ENCODE measurements at places on chromosomes 5 and 9.

DNA sequence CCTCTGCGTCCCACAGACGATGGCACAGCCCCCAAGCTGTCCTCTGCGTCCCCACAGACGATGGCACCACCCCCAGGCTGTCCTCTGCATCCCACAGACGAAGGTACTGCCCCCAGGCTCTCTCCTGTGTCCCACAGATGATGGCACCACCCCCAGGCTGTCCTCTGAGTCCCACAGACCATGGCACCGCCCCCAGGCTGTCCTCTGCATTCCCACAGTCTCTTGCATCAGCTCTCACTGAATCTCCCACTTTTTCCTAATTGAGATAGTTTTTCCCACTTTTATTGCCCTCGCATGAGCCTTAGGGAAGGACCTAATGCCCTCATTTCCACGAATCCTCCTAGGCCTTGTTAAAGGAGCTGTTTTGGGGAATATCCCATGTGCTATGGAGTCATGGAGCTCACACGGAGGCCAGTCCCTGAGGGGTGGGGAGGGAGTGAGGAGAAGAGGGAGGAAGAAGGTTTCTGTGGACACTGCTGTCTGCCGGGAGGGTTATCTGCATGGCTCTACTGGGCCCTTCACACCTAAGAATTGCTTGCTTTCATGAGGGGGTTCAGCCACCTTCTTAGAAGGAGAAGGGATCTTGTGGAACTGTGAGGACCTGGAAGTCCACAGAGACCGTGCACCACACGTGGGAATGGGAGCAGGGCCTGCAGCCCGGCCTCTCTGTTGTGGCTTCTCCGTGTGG is 58.2 kb upstream of the PTCH1 start:
- no peak for DNase-seq

GRCh38 chr9:79208791-79209396 is 362.9 kb upstream of the TLE4 start:
- no peak for DNase-seq

- no peak for DNase-seq
These were observed 113.0 kb upstream of the PCA3 start for GRCh38 chr9:76651119-76651705.

- peak; percentile 66 for DNase-seq
These were observed 44.9 kb upstream of the SLC12A2 start for GRCh38 chr5:128038643-128039042.

DNA sequence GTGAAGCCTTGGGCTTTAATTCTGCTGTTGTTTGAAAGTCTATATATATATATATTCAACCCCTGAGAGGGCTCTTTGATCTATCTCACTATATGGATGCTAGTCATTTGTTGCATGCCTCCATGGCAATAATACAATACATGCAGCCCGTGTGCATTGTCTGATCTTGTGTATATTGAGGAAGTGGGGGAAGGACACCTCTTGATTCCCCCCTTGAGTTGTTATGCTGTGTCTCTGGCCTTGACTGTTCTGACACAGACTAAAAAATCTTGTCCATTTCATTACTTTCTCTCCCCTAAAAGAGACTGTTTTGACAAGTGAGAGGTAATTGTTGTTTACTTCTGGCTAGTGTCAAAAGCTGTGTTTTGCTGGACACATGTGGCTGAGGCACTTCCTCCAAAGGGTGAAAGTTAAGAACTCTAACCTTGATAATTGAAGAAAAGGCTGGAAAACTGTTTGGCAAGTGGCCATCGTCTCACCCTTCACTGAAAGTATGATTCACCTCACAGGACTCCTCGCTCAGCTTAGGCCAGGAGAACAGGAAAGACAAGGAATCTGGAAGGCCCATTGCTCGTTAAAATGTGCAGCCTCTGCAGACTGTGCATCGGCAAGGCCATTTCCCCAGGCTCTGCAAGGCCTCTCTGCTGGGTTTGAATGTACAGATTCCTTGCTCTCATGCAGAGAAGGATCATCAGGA is 304.0 kb downstream of the PRELID2 start:
- peak; percentile 94 for DNase-seq

DNA sequence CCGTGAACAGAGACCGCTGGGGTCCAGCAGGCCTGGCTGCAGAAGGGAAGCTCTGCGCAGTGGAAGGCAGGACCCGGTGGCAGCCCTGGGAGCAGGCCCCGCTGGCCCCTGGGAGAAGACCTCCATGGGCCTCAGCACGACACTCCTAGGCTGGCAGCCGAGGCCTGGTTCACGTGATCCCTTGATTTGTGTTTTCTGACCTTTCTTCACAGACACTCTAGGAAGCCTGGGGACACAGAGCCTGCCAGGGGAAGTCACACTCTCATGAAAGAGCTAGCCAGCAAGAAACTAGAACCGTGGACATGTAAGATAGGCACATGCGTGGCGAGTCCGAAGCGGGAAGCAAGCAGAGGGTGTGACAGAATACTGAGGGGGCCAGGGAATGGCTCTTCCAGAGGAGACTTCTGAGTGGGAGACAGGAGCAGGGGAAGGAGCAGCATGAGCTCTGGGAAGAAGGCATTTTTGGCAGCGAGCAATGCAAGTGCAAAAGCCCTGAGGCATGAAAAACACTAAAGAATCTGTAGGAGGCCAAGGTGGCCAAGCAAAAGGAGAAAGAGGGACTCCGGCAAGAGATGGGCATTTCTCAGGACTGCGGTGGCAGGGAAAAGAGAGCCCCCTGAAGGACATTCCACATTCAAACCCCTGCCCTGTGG is 26.6 kb upstream of the IL17B start:
- DNase-seq: peak; percentile 53

GRCh38 chr9:137116027-137116507 is 1.5 kb upstream of the DPP7 start:
- no peak for DNase-seq

GRCh38 chr9:120252248-120252647 is 327.7 kb downstream of the CDK5RAP2 start:
- DNase-seq: no peak

DNA sequence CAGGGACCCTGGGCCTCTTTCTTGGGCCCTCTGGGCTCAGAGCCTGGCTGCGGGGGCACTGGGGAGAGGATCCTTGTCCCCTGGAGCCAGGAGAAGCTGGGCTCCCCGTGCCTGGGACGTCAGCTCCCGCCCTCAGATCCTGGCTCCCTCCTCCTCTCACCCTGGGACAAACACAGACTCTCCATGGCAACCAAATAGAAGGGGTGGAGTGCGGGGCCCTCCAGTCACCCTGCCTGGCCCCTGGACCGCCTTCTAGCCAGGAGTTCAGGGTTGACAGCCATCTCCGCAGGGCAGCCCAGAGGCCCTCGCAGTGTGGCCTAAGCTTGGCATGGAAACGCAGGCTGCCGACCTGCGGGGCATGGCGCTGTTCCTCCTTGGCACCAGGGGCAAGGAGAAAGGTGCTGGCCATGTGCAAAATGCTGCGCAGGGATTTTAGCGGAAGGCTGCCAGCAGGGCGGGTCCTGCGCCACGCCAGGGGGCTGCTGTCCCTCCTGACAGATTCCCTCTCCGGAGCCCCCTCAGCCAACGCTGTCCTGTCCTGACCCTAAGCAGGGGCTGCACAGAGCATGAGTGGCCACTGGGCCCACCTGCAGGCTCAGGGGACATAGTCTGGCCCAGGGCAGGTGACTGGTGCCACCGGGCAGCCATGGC is 1.0 kb downstream of the ZDHHC11 start:
- no peak for DNase-seq

DNA sequence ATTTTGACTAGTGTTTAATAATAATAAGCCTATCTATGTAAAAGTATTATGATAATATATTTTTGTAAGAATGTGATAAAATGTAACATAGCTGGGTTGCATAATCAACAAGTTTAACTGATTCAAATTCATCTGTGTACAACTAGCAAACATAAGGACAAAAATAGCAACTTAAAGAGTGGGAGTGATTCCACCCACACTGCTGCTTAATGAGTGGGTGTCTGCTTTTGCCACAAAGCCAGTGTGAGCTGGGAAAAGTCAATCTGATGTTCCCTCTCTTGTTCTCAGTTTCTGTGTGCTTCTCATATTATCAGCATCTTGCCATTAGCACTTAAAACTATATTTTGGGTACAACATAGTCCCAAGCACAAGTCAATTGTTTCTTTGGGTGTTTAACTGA is 111.1 kb upstream of the DPYSL3 start:
- no peak for DNase-seq

DNA sequence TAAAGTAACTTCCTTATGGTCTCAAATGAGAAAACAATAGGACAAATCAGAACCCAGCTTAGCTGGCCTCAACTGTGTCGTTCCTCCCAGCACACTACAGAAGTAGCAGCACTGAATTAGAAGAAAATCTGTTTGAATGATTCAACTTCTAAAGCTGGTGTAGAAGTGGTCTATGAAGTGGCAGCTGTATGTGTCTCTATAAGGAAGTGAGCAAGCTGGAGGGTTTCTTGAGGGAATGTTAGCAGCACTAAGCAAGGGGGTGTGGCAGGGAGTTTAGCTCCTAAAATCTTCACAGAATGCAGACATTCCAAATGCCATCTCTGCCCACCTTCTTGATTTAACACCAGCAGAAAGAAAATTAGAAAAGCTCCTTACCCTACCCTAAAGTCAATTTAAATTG is 4.1 kb downstream of the KLF9 start:
- DNase-seq: peak; percentile 63

DNA sequence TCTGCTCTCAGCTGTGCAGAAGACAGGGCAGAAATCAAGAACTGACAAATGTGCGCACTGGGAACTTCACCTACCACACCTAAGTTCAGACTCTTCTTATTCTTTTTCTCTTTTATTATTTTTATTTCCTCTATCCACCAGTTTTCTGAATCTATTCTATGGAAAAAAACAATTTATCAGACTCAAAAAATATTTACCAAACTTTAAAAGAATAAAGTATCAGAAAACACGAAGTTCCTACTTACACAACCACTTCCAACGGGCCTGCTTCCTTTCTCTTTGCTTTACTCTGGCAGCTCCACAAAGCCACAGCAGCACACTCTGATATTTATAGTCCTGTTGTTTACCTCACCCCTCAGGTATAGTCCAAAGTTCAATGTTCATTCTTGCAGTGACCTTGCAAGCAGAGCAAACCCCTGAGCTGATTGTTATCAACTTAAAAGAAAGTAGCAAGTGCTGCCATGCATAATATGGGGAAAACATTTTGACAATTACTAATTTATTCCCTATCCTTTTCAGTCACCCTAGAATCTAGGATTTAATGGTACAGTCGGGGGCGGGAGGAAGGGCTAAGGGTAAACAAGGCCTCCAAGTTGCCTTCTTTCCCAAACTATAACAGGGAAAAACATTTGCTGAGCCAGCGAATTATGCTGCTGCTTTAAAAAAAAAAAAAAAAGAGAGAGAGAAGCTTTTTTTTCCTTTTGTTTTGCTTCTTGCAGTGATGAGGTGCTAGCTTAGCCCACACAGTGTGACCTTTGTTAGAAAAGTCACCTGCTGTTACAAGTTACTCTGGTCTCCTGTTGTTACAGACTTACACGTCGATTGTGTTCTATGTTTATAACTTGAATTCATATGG is at the start of gene SELENOP:
TSS of gene SELENOP (minus strand) at position 302 of the 856 bp plus-strand sequence. CDS start 3,539 bp downstream, outside the sequence.
- DNase-seq: no peak
